ENCODE measurements at places on chromosomes 13 and 19.

DNA sequence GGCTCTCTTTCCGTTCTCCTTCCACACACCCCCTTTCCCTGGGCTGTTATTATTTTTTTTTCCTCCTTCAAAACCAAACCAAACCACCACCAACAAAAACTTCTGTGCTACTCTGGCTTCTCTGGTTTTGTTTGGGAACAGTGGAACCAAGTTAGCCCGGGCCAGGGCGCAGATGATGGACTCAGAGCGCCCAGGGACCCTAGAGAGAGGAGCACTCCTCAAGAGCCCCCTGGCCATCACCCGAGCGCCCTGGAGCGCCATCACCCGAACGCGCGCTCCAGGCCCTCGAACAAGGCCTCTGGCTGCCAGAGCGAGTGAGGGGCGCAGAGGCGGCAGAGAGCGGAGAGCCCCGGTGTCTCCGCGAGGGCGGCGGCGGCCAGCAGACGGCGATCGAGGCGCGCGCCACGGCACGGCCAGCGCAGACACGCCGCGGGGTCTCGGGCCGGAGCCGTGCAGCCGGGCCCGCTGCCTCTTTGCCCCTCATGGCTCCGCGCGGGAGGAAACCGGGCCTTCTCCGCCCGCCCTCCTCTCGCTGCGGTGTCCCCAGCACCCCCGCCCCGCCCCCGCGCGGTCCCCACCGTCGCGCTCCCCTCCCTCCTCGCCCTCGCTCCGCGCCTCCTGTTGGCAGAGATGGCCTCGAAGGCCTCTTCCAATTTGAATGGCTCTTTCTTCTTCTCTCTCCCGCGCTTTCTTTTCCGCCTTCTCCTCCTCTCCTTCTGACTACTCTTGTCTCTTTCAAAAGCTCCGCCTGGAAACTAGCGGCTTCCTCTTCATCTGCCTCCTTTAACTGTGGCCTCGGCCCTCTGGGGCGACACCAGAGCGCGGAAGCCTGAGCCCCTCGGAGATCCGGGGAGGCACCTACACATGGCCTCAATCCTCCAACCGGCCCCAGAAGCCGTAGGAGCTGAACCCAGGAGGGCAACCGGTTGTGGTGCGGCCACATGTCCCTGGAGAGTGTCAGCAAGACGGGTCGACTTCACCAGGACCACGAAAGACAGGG is 4.1 kb upstream of the SOX1 start:
- no peak for DNase-seq

DNA sequence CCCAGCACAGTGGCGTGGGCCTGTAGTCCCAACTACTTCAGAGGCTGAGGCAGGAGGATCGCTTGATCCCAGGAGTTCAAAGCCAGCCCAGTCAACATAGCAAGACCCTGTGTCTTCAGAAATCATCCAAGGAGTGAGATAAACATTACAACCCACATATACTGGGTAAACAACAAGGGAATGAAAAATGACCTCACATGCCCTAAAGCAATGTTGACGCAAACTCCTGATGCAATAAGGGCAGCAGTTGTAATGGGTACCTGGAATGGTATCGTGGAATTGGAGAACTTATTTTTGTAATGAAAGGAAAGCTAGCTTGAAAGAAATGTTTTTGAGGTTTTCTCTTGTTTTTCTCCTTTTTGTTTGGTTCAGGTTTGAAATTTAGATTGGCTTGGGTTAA is 24.5 kb upstream of the LGALS16 start:
- DNase-seq, result no peak

GRCh38 chr13:78601874-78602560 is 1.3 kb downstream of the POU4F1 start:
- no peak for DNase-seq

DNA sequence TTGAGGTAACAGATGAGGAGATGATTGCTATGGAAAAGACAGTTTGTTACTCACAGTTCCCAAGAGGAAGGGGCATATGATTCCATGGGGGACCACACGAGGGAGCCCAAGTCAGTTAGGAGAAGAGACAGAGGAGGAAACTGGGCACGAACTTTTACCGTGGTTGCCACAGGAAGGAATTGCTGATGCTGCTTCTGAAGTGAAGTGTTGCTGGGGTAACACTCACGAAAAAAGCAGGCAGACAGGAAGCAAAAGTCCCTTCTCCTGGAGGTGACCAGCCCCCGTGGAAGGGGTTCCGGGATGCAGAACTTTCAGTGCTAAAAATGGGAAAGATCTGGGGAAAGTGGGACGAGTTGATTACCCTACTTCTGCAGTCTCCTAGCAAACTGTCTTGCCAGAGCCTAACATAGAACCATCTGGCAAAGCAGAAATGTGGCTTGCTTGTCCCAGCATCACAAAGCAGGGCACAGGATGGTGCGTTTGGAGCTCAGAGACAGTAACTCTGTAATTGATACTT is 35.4 kb upstream of the MAP3K10 start:
- no peak for DNase-seq

DNA sequence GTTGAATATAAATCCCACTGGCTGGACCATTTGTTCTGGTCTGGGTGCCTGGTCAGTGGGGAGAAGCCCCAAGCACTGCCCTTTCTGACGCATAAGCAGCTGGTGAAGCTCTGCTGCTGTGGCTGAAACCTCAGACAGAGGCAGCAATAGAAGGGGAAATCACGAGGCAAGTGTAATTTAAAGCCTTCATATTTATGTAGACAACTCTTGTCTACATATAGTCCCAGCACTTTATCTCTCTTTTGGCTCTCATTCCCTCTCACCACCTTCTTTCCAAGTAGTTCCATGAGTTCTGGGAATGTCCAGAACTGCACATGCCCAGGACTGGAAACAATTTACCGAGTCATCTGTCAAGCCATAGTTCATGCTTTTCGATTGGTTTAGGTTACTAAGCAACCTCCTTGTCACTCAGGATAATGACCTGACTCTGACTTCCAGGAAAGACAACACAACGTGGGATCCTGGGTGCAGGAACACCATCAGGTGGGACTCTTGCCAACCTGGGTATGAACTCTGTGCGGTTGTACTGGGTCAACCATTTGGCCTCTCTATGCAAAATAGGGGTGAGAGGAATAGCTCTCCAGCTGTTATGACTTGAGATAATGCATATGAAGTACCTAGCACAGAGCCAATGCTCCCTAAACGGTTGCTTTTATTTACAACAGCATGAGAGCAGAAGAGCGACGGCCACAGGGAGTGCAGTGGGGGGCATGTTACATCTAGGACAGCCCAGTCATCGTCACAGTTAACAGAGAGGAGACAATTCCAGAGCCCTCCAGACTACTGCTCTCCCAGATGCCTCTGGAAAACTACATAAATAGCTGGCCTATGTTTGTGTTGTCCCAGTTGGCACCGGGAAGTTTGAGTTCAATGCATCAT is 321.9 kb downstream of the FOXO1 start:
- DNase-seq, result no peak

- no peak for DNase-seq
Observed at GRCh38 chr19:16856091-16856490, 26.9 kb downstream of the SIN3B start.

GRCh38 chr13:38226496-38226895 is 123.2 kb upstream of the UFM1 start:
- DNase-seq, result no peak

DNA sequence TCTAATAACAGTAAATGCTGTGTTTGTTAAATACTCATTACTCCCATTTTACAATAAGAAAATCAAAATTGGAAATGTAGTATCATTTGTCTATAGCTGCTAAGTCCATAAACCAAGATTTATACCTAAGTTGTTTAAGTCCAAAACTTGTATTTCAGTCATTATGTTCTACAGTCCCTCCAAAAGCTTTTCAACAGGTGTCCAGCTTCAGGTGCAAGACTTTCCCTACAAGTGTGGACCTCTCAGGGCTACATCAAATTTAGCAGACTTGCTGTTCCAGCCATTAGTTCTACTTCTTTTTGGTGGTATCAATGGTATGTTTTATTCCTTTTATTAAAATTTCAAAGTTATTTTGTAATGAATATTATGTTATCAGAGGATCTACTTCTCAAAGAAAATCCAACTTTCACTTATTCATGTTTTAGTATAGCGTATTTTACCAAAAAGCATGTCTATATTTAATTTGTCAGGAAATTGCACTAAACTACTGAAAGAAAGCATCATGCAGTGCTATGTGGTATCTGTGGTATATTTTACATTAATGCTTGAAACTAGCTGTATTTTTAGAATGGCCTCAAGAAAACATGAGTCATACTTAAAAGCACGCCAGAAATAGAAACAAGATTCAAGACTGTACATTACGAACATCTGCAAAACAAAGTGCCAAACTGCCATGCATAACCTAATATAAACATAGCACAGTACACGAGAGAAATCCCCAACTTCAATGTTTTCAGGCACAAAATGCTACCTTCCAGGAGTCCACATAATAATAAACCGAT is 44.5 kb downstream of the VWA8 start:
- DNase-seq, result no peak

GRCh38 chr13:61413572-61414535 is 1.8 kb downstream of the PCDH20 start:
- no peak for DNase-seq

DNA sequence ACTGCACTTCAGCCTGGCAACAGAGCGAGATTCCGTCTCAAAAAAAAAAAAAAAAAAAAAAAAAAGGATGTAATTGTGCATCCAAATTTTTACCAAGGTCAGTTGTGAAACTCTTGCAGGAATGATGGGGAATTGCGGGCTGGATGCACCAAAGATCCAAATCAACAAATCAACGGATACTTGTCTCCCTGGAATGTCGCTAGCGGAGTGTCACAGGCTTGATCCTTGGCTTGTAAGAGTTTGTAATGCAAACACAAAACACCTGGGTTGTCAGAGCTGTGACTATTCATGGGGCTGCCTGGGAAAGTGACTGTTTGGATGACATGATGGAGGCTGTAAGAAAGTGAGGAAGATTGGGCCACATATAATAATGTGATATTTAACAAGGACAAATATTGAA is 4.2 kb downstream of the KANK3 start:
- DNase-seq, result no peak

GRCh38 chr19:45782820-45783785 is 813 bp upstream of the DMPK start:
- DNase-seq, result no peak

GRCh38 chr13:99356262-99357091 is 49.3 kb upstream of the GPR183 start:
- no peak for DNase-seq

DNA sequence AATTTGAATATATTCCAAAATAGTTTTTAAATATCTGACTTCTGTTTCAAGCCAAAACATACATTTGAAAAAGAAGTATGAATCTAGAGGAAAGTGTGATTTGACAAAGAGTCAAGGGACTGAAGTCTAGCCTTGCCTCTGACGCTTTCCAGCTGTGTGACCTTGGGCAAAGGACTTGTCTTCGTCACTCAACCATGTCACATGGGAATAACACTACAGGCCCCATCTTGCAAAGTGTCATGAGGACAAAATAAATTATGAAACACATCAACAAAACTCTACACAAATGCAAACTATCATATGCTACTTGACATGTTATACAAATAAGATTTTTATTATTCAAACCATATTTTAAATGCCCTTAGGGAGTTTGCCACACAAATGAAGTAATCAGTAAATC is 73.0 kb downstream of the CYSLTR2 start:
- no peak for DNase-seq

- DNase-seq, result no peak
Observed at GRCh38 chr13:78152415-78152814, 233.8 kb upstream of the EDNRB start.

DNA sequence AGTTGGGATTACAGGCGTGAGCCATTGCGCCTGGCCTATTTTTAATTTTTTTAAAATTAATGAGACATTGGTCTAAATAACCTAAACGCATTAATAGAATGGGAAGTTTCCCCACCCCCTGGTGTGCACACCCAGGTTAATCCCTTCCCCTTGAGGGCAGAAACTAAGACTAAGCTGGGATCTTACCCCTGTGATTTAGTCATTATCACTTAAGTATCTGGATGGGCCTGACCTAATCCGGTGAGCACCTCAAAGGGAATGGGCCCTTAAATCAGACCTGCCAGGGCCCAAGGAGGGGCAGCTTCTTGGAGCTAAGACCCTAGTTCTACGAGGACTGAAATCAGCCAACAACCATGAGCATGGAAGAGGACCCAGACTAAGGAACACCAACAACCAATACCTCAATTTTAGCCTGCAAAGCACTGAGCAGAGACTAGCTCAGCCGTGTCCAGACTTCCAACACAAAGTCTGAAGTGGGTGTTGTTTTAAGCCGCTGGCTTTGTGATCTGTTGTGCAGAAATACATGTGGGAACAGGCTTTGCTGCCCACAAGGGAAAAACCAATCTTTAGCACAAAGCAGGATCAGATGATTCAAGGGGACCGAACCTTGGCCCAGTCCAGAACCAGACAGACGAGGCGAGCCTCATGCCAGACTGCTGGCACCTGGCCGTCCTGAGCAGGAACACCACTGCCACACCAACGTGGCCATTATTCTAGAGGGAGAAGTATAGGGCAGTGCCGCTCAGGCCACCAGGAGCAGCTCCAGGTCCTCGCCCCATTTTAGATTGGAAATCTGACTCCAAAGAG is 7.1 kb downstream of the UBE2S start:
- no peak for DNase-seq

DNA sequence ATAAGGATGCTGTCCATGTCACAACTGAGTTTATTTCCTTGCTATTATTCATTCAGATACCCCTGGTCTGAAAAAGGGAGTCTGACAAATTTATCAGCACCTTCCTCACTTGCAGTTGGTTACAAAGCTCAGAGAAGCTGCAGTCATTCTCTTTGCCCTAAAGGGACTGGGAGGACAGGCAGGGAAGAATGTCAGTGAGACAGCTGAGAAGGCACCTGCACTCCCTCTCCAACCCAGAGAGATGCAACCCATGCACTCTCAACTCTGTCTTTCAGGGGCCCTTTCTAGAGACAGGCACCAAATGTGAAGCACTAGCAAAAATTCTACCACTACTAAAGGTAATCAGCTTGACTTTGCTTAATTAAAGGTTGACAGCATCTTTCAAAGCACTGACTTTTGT is 83.3 kb downstream of the CRYL1 start:
- DNase-seq, result no peak
